Stimulated activated CD4-positive, alpha-beta T cell treated with anti-CD3 and anti-CD28 coated beads, TNF-alpha, amount 100 ng/mL, for 4 hours (primary cell): ENCODE measurements at places on chromosomes 16 and 17.

GRCh38 chr16:20940871-20941635 lies 40.5 kb downstream of the LYRM1 start:
- no peak for DNase-seq

DNA sequence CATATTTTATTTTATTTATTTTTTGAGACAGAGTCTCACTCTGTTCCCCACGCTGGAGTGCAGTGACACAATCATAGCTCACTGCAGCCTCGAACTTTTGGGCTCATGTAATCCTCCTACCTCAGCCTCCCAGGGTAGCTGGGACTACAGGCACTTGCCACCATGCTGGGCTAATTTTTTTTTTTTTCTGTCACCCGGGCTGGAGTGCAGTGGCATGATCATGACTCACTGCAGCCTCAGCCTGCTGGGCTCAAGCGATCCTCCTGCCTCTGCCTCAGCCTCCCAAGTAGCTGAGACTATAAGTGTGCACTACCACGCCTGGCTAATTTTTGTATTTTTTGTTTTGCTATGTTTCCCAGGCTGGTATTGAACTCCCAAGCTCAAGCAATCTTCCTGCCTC lies 17.1 kb downstream of the UNC45B start:
- DNase-seq: no peak

DNA sequence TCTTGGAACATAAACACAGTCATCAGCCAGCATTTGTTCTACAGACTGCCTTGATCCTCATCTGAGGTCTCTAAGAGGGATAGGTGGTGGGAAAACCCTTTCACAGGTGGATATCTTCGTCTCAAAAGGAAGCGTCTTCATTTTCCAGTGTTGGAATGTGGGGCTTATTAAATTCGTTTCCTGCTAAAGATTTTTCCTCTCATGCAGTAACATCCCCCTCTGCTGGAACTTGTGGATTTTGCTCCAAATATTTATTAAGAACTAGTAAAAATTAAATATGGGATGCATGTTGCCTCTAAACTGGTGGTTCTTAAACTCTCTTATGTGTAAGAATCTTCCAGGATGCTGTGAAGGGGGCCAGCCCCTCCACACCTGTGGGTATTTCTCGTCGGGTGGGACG lies 20.1 kb upstream of the MLYCD start:
- DNase-seq: no peak

DNA sequence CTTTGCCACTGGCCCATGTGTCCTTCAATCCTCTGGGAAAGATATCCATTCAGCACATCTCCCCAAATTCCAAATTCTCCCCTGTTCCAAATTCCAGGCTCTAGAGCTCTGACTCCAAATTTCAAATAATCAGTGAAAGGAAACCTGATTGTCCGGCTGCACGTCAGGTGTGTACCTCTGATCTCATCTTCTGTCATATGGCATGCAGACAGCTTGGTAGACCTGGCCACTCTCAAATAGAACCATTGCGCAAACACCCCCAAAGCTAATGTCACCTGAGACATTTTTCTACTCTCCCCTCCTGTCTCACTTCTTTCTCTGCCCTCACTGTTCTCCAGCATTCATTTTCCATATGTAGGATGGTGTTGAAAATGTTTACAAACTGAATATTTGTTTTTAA lies 337.0 kb upstream of the DYNLRB2 start:
- no peak for DNase-seq

- no peak for DNase-seq
Measured at GRCh38 chr16:88809068-88809675, 2.6 kb downstream of the APRT start.

GRCh38 chr17:10661437-10661836 lies 4.3 kb upstream of the MYH3 start:
- no peak for DNase-seq

DNA sequence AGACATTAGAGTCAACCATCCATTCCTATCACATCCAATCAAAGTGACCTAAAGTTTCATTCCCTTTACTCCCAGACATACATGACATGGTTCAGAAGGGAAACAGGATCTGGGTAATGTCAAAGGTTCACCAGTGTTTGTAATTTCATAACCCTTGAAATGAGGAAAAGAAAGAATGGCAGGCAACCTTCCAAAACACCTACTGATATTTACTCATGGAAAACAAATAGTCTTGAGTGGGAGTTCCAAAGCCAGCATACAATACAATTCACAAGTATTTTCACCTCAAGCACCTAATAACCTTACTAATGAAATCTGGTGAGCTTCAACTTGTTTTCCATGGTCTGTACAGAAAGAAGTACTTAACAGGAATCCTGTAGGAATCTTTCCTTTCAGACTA lies 72.5 kb upstream of the AXIN2 start:
- DNase-seq: no peak

- no peak for DNase-seq
Measured at GRCh38 chr17:82791532-82791931, 39.7 kb downstream of the TBCD start.

DNA sequence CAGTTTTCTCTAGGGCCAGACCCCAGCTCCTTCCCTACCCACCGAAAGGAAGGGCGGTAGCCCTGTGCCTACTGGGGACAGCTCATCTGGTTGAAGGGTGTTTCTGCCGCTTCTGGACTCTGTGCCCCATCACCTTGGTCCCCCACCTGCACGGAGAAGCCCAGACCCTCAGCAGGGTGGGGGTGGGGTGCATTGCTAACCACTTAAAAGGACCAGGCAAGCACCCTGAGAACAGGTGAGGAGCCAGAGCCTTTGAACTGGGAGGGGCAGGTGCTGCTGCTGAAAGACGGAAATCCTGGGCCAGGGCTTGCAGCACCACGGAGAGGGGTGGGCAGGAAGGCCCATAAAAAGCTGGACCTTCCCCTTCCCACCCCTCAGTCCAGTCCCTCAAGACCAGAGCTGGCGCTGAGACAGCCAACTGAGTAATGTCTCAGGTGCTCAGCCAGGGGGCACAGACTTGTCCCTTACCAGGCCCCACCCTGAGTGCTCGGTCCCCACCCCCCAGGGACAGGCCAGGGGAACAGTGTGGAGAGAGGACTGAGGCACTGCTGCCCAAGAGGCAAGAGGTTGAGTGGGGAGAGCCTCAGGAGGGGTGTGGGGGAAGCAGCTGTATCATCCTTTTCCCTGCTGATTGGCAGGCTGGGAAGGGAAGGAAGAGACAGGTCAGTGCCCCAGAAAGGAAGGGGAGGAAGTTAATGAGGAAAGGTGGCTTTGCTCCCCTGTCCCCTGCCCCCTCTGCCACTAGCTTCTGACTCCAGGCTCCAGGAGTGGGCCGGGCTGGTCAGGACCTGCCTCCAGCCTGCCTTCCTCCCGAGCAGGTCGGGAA lies 10.9 kb upstream of the SP2 start:
- no peak for DNase-seq

DNA sequence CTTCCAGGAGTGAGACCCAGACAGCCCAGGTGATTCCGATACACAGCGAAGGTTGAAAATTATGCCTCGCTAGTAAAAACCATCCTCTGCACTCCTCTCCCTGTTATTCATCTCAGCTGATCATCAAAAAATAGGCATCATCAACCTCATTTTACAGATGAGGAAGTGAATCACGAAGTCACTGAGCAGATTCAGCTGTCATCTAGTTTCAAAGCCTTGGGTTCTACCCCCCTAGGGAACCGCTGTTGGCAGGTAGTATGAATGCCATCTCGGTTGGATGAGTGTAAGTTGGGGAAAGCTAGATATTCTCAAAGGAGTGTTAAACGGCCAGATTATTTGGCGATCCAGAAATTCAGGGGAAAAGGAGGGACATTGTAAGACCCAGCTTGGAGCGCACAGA lies 2.0 kb downstream of the CRYM start:
- no peak for DNase-seq

DNA sequence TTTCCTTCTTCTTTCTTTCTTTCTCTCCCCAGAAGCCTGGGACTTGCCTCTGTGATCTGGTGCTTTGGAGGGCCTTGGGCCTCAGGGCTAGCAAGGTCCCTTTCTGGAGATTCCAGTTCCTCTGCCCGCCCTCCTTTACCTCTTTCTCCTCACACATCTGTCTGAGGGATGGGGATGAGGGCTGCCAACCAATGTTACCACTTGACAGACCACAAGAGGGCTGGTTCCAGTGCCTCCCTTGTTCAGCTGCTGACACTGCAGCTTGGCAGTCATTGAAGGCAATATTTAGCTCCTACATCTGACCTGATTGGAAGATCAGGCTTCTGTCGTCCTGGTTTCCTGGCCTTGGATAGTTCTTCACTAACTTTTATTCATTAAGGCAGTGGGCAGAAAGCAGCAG lies 3.6 kb upstream of the ZNF652 start:
- DNase-seq: no peak

GRCh38 chr17:63446753-63447470 lies 806 bp upstream of the CYB561 start:
- DNase-seq: peak; percentile 23

GRCh38 chr17:61280338-61280737 lies 119.3 kb upstream of the TBX2 start:
- no peak for DNase-seq

- no peak for DNase-seq
Measured at GRCh38 chr17:16040710-16041251, 41.2 kb downstream of the TTC19 start.

DNA sequence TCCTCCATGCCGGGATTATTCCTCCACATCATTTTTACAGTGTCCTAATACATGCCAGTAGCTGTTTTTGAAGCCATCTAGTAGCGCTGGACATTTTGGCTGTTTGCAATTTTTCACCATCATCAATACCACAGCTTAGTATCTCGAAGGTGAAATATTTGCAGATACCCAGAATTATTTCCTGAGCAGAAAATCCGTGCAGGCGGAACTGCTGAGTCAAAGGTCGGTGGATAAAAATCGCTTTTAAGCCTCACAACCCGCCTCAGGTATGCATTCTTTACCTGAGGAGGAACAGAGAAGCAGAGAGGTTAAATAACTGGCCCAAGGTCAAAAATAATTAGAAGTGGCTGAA lies 584 bp upstream of the TNRC6A start:
- peak; percentile 14 for DNase-seq

- DNase-seq: no peak
Measured at GRCh38 chr16:49703483-49703882, 152.4 kb downstream of the ZNF423 start.
